Naive thymus-derived CD4-positive, alpha-beta T cell (primary cell): ENCODE measurements at places on chromosomes 2 and 18.

DNA sequence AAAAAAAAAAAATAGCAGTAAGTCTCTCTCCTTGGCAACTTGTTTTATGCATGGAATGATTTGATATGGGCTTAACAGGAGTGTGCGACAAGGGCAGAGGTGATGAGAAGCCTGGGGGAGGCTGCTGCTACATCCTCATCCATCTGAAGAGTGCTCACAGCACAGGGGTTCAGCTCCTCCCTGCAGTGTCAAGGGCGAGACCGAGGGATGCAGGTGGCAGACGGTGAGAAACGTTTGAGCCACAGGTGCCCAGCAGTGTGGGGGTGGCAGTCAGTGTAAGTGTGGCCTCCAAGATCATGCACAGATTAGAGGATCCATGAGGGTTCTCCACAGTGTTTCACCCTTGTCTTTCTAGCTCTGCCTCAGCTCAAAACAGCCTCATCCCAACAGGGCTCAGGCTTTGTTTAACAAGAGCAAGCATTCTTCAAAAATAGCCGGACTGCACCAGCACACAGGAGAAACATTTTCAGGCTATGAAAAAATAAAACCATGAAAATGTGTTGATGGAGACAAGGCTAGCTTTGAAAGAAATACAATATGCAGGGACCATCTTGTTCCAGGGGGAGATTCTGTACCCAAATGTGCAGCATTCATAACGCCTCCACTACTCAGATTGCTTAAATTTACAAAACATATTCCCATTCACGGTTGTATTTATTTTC lies 324.5 kb upstream of the MYT1L start:
- DNase-seq: no peak

DNA sequence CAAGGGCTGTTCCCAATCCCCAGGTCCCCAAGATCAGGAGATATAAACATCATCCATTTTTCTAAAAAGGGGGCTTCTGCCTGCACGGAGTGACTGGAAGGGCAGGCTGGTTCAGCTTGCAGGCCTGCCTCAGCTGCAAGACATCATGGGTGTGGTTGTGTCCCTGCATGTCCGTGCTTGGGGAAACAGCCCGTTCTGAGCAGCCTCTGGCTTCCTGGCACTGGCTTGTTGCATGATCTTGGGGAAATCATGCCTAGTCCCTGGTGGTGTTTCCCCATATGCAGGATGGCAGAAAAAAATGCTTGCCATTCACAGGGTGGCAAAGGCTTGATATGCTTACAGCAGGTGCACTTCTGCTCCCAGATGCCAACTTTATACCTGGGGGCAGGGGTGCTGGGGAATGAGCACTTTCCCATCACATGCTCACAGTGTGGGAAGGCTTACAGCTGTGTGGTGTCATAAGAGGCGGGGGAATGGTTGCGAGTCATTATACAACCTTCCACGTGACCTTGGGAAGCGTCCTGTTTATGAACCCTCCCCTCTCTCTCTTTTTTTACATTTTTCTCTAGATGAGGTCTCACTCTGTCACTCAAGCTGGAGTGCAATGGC lies 7.2 kb downstream of the PCARE start:
- DNase-seq: no peak

DNA sequence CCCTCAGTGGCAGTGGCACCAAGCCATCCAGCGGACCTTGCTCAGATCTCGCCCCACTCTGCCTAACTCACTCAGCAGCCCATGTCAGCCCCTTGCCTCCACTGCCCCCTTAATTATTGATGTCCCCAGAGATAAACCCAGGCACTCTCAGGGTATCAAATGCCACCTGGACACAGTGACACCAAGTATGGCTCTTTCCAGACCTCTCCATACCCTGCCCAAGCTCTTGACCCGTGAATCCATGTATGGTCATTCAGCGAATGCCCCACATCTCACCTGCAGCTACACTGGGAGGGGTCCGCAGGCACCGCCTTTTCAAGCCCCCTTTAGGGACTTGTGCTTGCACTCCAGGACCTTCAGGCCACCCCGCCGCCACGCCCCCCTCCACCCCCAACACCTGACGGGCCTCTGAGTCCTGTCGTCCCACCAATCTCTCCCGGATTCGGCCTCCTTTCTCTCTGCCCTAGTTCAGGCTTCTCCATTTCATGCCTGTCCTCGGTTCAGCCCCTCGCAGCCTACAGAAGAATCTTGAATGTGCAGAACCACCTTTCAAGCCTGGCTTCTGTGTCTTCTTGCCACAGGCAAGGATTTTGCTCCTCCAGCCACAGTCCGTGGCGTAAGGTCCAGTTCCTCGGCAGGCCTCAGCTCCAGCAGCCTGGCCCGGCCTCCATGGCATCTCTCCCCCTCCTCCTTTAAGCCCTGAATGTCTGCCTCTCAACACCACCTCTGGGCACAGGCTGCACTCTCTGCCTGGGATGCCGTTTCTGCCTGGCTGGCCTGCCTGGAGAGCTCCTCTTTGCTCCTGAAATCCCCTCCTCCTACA lies 54.1 kb upstream of the ODC1 start:
- DNase-seq: no peak

DNA sequence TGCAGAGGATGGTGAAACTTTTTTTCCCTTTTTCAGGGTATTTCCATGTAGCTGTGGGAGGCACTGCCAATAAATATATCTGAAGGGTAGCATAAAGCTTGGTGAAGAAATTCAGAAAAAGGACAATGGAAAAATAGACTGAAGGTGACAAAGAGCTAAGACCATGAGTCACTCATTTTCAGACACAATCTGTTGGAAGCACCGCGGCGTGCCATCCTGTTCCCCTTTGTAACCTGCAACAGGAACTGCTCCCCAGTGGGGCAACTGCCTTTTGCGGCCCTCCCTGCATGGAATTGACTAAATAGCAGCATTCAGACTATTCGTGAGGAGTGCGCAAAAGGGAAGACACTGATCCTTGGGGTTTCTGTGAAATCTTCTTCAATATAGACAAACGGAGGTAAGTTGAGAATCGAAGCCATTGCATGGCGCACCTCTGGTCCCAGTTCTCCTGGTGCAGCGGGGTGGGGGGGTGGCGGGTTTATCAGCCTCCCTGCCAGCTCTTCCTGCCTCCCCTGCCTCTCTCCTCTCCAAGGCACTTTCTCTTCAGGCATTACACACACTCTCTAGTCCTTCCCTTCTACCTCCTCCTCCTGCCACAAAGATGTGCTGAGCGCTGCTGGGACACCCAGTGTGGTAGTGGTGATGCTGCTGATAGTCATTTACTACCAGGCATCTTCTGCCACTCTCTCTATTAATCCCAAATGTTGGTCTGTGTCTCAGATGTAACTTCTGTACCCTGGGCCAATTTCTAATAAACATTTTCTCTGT lies 126.2 kb upstream of the TMEM200C start:
- no peak for DNase-seq
